ENCODE measurements at places on chromosomes 16 and 17.

- no peak for DNase-seq
Observed at GRCh38 chr16:50679266-50679665, 1.8 kb downstream of the SNX20 start.

GRCh38 chr17:40718930-40719329, 15.4 kb upstream of the KRT24 start:
- DNase-seq, result no peak

GRCh38 chr17:48413613-48414405, 16.2 kb downstream of the SKAP1 start:
- DNase-seq, result no peak

- DNase-seq, result no peak
Observed at GRCh38 chr16:66695471-66695934, 1.0 kb downstream of the CMTM4 start.

DNA sequence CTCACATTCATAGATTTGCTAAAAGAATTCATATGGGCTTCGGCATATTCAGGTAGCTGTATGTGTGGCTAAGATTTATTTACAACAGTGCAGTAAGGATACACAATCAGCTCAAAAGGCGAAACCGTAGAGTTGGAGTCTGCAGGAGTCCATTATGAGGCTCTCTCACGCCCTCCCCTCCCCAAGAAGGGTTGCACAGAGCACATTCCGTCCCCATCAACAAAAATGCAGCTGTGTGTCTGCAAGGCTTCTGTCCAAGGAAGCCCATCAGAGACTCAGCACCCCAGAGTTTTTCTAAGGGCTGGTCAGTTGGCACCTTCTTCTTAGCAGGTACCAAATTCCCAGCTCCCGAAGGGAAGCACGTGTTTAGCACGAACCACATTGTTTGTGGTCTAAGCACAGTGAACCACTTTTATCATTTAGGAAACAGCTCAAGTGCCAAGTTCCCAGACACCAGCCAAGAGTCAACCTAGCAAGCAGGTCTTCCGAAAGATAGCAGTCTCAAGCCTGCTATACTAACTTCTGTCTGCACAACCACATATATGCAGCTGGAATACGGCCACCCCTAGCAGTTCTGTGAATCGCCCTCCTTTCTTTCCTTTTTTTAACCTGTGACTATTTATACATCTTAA, 28.5 kb upstream of the MEAK7 start:
- no peak for DNase-seq

GRCh38 chr17:83144421-83145357, 65.3 kb downstream of the METRNL start:
- no peak for DNase-seq

- DNase-seq, result no peak
Observed at GRCh38 chr17:64171041-64171440, 41.1 kb upstream of the ERN1 start.

DNA sequence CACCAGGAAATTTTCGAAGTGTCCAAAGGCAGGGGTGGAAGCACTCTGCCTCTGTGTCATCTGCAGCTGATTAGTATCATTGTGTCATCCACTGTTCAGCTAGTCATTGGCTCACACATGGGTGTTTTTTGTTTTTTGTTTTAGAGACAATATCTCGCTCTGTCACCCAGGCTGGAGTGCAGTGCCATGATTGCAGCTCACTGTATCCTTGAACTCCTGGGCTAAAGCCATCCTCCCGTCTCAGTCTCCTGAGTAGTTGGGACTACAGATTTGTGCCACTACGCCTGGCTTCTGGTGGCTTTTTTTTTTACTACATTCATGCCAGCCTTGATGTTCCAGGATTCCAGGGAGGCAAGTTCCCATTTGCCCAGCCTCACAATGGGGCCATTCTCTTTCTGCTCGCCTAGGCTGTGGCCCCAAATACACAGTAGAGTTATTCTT, 32.5 kb upstream of the MYO18A start:
- DNase-seq, result no peak

DNA sequence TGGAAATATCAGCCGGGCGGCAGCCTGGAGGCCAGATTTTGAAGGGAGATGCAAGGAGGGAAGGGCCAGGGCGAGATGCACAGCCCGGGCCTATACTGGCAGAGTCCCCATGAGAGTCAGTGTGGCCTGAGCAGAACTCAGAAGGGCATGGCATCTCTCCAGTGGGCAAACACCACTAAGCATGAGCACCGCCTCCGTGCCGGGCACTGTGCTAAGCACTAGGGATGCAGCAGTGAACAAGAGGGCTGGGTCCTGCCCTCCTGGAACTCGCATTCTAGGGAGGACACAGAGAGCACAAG, 33.5 kb downstream of the TK2 start:
- no peak for DNase-seq
